GM12864 (cell line): ENCODE measurements at places on chromosomes 11 and 22.

DNA sequence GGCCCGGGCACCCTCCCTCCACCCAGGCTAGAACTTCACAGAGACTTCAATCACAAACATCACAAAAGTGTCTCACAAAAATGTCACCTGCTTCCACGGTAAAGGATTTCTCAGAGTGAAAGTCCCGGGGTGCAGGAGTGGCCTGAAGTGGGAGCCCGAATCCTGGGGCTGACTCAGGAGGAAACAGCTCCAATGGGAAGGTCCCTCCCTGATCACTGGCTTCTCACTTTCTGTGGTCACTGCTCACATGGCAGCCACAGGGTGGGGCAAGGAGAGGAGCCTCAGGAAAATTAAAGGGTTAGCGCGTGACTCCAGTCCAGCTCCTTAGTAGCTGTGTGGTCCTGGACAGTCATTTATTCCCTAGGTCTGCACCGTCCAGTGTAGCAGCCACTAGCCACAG is 564.5 kb upstream of the B3GAT1 start:
- DNase-seq, result no peak

GRCh38 chr22:39097098-39098020 is at the start of gene APOBEC3H:
TSS of gene APOBEC3H (plus strand) at chr22:39097244. CDS start at chr22:39100279, 3,035 bp downstream.
- DNase-seq, result no peak

GRCh38 chr22:29269731-29270474 is 1.8 kb downstream of the EWSR1 start:
- no peak for DNase-seq

- DNase-seq, result no peak
Observed at GRCh38 chr11:112266410-112266778, 5.7 kb upstream of the PLET1 start.

DNA sequence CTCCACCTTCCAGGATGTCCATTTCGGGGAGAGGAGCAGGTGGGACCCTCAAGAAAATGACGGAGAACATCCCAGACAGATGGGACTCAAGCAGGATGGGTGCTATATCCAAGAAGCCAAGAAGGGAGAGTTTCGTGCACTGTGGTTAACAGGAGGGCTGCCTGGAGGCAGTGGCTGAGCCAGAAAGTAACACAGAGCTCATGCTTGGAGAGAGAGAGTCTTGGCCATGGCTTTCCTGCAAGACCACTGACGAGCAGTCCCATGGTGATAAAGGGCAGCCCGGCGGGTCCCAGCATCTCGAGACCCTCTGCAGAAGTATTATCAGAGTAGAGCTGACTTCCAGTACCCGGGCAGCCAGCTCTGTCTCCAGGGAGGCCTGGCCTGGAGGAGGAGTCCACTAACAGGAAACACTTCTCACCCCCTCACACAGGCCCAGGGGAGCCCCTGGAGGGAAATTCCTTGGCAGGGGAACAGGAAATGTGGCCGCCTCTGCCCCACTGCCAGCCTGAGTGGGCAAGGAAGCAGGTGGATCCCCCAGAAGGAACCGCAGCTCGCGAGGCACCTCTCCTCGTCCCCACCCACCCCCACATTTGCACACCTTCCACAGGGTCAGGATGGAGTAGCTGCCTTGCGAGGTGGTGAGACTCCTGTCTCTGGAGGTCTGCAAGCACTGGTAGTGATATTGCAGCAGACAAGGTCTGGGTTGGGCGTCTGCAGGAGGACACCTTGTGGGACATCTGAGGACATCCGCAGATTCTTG is 32.2 kb downstream of the CYTH4 start:
- no peak for DNase-seq

GRCh38 chr11:88439356-88439755 is 101.8 kb upstream of the CTSC start:
- no peak for DNase-seq

GRCh38 chr11:36273110-36273509 is 16.1 kb downstream of the COMMD9 start:
- no peak for DNase-seq

GRCh38 chr11:94423507-94423906 is 22.3 kb upstream of the GPR83 start:
- no peak for DNase-seq

DNA sequence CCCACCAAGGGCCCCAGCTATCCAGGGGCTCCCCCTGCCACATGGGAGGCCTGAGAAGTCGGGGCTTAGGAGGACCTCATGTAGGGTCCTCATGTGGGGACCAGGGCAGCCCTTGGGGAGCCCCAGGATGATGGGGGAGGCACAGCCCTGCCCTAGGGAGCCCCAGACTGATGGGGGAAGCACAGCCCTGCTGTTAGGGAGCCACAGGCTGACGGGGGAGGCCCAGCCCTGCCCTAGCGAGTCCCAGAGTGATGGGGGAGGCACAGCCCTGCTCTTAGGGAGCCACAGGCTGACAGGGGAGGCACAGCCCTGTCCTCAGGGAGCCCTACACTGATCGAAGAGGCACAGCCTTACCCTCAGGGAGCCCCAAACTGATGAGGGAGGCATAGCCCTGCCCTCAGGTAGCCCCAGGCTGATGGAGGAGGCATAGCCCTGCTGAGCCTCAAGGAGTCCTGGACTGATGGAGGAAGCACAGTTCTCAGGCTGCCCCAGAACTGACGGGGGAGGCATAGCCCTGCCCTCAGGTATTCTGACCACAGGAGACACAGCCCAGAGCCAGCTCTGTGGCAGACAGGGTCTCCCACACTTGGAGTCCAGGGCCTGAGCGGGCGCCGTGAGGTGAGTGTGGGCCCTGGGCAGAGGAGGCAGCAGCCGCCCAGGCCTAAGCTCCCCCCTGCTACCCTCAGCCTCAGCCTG is 10.8 kb downstream of the PRR33 start:
- no peak for DNase-seq

GRCh38 chr11:126284829-126285228 is 1.9 kb downstream of the TIRAP start:
- peak; percentile 82 for DNase-seq

- DNase-seq, result no peak
Observed at GRCh38 chr22:30943368-30943767, 25.2 kb downstream of the MORC2 start.

GRCh38 chr11:104979839-104980238 is 11.5 kb upstream of the CASP4 start:
- no peak for DNase-seq

- DNase-seq, result no peak
Observed at GRCh38 chr22:27274770-27275449, 526.6 kb downstream of the MN1 start.

- no peak for DNase-seq
Observed at GRCh38 chr11:111942829-111943228, 5.7 kb downstream of the DIXDC1 start.

DNA sequence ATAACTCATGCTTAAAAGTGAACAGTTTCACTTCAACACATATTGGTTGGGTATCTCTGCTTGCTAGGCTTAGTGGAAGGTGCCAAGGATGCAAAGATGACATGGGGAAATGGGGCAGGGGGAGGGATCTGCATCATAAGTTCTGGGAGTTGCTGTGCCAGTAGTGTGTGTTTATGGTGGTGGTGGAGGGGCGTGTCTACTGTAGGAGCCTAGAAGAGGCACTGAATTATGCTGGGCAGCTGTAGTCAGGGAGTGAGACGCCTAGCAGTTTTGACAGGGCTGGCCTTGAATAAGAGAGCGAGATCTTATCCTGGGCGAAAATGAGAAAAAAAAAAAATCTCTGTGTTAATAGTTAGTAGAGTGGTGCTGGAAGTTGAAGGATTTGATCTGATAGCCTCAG is 3.0 kb downstream of the ELMOD1 start:
- DNase-seq, result no peak

DNA sequence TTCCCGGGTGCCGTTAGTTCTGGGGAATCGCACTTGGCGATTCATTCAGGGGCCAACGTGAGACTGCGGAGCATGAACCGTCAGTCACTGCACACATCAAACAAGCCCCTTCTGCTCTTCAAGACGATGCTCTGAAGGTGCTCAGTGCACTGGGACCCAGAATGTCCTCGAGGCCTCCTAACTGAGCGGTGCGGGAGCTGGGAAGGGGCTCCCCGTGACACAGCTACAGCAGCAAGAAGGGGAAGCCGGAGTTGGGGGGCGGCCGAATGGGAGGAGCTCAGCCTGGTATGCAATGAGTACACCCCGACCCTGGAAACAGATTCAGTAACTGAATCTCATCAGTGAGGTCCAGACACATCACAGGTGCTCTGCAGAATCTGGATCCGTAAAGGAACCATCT is 150.8 kb downstream of the SHANK2 start:
- no peak for DNase-seq

GRCh38 chr11:61298663-61299244 is 3.6 kb upstream of the VWCE start:
- no peak for DNase-seq

GRCh38 chr11:70575396-70576060 is 177.2 kb downstream of the CTTN start:
- DNase-seq, result no peak

DNA sequence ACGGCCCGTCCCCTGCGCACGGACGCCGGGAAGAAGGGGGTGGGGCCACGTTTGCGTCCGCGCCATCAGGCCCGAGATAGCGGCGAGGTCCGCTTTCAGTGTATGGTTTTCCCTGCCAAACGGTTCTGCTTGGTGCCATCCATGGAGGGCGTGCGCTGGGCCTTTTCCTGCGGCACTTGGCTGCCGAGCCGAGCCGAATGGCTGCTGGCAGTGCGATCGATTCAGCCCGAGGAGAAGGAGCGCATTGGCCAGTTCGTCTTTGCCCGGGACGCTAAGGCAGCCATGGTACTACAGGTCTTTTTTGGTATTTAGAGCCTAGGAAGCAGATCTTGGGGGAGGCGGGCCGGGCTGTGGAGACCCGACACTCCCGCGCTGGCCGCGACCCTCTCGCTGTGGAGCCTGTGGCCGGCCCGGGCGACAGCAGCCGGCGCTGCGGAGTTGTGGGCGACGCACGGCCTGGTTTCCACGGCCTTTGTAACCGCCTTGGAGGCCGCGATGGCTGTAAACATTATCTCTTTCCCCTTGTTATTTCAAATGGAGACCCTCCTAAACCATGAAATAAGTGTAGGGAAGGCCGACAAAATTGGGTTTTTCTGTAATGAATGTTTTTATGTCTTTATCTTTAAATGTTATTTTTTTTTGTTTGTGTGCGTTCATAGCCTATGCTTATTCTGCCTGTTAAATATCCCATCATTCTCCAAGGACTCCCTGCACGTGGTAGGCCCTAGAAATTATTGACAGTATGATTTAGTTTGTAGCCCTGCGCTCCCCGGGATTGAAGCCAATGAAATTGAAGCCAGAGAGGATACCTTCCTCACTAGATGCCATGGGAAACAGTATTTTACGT is at the start of gene AASDHPPT:
Gene AASDHPPT (plus strand): TSS at position 54 of the 847 bp plus-strand sequence. CDS start 49 bp downstream, at position 103.
- DNase-seq, result no peak

- DNase-seq, result no peak
Observed at GRCh38 chr11:116461789-116462188, 311.0 kb downstream of the BUD13 start.

GRCh38 chr22:46584081-46584921 is 35.9 kb upstream of the GRAMD4 start:
- DNase-seq, result no peak

- DNase-seq, result no peak
Observed at GRCh38 chr11:122696662-122697061, 41.1 kb downstream of the UBASH3B start.

GRCh38 chr11:74116719-74117118 is 54.1 kb downstream of the C2CD3 start:
- no peak for DNase-seq

DNA sequence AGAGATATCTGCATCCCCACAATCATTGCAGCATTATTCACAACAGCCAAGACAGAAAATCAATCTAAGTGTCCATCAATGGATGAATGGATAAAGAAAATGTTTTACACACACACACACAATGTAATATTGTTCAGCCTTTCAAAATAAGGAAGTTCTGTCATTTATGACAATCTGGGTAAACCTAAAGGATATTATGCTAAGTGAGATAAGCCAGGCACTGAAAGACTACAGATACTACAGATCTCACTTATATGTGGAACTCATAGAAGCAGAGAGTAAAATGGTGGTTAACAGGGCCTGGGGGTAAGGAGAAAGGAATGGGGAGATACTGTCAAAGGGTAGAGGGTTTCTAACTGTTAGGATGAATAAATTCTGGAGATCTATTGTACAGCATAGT is 36.0 kb upstream of the EED start:
- no peak for DNase-seq

GRCh38 chr22:22745225-22746060 is 101.0 kb downstream of the GGTLC2 start:
- no peak for DNase-seq

DNA sequence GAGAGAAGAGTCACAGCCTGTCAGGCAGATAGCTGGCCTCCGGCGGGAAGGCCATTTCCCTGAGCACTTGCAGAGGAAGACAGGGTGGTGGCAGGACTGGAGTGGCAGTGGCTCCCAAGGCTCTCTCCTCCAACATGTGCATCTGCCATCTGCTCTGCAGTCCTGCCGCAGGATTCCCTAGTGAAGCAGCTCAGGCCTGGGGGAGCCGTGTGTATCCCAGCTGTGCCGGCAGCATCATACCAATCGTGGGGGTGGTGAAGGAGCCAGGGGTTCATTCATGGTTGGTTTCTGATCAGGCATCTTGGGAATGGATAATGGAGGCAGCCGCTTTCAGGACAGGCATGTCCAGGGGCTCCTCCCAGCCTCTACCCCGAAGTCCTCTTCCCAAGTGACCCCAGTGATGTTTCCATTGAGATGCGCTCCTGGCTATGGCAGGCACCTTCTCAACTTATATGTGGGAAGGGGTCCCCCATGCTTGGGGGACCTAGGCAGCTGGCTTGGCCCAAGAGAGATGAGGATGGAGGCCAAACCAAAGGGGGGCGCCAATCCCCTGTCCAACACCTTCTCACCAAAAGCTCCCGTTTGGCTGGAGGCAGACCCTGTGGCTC is 6.1 kb downstream of the TAGLN start:
- no peak for DNase-seq

- DNase-seq, result no peak
Observed at GRCh38 chr11:90532125-90532524, 309.3 kb upstream of the CHORDC1 start.

GRCh38 chr11:61679296-61679695 is 895 bp upstream of the DAGLA start:
- no peak for DNase-seq

GRCh38 chr11:66008468-66009101 is 3.2 kb upstream of the CST6 start:
- no peak for DNase-seq

- no peak for DNase-seq
Observed at GRCh38 chr11:48099916-48100446, 116.6 kb upstream of the OR4B1 start.
